ENCODE measurements at places on chromosomes 4 and X.

- no peak for DNase-seq
Observed at GRCh38 chr4:139458543-139458942, 4.6 kb downstream of the RAB33B start.

GRCh38 chrX:44585866-44586265 is 43.2 kb upstream of the FUNDC1 start:
- no peak for DNase-seq

DNA sequence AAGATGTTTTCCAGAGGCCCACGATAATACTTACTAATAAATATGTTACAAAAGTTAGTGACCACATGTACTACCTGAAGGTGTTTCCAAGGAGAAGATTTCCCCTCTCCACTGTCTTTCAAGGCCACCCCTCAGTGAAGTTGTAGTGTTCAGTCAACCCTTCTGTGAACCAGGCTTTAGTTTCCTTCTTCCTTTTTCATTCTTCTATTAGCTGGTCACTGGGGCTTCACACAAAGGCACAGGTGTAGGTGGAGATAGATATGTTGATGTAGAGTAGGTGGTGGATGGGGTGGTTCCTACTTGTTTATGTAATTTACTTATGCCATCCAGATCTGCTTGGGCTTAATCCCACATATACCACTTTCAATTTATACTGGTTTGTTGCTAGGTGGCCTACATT is 43.3 kb upstream of the ADAM29 start:
- DNase-seq = no peak

DNA sequence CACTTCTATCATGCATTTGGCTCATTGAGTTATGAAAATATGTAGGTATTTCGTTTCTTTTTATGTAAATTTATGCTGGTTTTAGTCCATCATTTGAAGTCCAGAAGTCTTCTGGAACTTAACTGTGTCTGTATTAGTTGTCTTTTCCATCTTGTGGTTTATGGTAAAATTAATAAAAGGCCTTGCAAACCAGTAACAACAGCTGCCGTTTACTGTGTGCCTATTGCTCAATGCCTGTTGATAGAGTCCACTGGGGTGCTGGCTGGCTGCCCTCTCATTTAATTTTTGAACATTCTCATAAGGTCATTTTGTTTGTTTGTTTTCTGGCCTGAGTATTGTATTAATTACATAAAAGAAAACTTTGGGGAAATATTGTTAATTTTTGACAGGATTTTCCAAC is 98.0 kb downstream of the NAA11 start:
- no peak for DNase-seq
